ENCODE measurements at places on chromosomes 3 and 15.

DNA sequence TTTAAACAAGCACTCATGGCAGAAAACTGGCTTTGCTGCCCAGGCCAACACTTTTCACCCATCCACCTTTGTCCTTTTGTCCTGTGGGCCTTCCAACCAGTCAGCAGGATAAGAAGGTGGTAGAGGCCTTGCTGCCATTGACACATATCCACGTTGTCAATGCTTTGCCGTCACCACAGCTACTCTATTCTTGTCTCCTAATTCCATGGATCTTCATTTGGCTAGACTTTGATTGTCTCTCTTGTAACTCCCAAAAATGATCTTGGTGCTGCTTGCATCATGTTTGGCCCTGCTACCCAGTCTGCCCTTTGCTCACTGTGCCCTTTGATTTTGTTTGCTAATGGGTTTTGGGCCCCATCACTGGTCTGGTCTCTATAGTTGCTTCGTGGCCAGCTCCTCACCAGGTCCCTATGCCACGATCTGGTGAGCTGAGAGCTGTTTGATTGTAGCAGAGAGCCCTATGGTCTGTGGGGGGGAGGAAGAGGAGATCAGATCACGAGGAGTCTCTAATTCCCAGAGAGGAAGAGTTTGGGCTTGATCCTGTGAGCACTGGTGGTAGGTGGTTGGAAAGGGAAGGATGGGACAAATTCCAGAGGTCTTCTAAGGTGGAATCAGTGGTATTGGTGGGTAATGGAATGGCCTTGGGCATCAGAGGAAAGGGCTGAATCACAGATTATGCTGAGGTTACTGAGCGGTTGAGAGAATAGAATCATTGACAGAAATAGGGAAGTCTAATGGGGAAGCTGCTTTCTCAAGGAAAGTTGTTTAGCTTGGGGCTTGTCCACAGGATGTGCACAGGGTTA is 40.3 kb downstream of the ABHD2 start:
- no peak for DNase-seq

DNA sequence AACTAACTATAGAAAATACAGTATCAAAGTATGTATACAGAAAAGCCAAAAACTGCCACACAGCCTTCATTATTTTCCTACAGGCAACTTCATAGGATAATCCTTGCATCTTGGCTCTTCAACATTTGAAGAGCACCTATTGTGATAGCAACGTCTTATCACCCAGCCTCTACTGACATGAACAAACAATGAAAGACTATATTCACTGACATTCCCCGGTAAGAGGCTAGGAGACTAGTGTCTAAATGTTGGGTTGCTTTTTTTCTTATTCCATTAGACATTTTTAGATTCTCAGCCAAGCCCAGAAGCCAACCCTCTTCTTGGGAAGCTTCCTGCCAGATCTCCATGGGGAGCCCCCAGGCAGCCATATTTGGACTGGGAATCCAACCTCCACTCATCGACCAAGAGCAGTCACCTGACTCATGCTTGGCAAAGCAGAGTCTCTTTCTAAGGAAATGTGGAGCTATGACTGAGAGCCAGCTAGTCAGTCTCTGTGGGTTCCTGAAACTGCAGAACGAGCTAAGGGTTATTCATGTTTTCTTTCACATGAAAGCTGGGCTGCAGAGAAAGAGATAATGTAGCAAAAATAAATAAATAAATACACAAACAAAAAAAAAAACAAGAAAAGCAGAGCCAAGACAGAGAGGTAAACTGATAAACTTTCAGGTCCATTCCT is 227.5 kb downstream of the MAGI1 start:
- DNase-seq, result peak; percentile 93

DNA sequence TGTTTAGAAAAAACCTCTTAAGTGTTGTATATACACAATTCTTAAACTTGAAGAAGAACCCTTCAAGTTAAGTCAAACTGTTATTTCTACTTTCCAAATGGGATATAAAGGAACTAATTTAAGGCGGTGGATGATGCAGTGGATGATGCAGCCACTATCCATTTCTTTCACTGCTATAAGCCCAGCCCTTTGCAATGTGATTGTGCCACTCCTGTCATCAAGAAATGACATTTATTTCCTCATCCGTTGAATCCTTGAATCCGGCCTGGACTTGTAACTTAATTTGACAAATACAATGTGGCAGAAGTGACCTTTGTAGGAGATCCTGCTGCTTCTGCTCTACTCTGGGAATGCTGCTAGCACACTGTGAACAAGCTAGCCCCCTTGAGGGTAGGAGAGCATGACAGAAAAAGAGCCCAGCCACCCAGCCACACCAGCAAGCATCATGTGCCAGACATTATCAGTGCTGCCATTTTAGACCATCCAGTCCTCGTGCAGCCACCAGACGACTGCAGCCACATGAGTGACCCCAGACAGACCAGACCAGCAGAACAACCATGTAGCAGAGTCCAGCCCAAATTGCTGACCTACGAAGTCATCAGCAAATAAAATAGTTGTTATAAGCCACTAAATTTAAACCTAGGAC is 47.4 kb downstream of the UACA start:
- DNase-seq, result no peak

DNA sequence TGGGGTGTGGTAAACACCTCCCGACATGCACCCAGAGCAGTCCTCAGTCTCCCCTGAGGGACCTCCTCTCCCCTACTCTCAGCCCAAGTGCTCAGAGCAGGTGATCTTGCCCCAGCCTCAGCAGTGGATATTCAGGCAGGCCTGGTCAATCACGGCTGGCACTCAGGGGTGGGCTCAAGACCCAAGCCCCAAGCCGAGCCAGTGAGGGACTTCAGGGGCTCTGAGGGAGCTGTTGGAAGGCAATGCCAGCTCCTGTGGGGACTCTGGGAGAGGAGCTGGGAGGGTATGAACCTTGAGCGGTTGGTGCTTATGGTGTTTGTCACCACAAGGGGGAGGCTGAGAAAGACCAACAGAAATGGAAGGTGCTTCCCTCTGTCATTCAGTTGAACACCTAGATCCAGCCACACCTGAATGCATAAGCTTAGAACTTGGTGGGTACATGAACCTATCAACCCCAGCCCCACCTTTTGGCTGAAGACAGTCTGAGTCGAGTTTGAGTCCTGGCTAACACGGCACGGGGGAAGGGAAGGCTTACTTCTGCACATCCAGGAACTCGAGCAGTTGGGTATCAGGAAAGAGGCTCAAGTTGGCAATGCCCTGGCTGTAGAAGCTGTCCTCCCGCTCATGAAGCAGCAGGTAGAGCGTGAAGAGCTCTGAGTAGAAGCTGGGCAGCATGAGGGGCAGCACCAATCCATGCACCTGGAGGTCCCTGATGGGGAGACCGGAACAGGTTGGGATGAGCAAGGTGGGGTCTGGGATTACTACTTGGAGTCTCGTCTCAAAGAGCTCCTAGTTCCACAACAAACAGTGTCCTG is 19.2 kb downstream of the ALS2CL start:
- DNase-seq, result no peak

DNA sequence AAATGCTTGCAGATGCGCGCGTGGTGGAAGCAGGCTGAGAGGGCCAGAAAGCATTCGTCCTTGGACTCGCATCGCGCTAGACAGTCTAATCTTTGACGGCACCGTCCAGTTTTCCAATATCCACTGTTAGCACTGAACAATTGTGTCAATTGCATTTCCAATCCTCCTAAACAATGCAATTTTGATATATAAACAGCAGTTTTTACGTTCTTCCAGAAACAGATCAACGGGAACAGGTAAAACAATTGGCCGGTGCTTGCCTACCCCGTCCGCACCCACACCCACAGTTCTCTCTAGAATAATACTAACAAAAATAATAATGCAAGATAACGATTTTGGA is 17.2 kb downstream of the CPN2 start:
- no peak for DNase-seq

- DNase-seq, result no peak
Observed at GRCh38 chr15:66675446-66675845, 26.6 kb upstream of the SMAD6 start.

DNA sequence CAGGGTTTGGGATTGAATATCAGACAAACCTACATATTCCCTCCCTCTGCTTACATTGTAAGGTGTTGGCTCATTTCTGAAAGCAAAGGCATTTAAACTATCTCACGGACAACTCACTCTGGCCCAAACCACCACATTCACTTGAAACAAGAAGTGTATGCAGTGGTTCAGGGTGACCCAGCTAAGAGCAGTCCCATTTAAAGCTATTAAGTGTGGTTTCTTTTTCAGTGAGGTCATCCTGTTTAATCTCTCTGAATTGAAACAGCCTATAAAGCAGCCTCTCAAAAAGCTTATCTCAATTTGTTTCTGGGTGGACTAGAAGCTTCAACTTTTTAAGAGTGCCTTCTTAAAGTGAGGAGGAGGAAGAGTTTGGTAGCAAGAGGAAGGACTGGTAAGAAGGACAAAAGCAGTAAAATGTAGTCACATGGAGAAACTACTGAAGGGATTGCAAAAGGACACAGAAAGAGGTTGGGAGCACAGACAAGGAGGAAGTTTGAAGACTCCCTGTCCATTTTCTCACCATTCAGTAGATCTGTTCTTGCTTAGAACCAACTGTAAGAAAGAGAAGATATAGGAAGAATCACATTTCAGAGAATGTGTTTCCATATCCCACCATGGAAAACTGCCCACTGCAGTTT is 151.6 kb downstream of the TMCO5A start:
- DNase-seq, result peak; percentile 73

- DNase-seq, result no peak
Observed at GRCh38 chr3:58387650-58388546, 45.7 kb downstream of the PDHB start.

DNA sequence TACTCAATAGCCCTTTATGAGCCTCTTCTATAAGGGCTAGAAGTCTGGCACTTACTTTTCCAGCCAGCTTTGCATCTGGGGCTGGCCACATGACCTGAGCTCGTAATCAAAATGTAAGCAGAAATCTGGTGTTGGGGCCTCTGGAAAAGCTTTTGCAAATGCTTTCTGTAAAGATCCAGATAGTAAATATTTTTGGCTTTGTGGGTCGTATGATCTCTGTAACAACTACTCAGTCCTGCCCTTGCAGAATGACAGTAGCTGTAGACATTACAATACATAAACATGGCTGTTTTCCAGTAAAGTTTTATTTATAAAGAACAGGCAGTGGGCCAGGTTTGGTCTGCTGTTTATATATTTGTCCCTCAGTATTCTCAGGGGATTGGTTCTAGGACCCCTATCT is 46.2 kb upstream of the THRB start:
- DNase-seq, result no peak

DNA sequence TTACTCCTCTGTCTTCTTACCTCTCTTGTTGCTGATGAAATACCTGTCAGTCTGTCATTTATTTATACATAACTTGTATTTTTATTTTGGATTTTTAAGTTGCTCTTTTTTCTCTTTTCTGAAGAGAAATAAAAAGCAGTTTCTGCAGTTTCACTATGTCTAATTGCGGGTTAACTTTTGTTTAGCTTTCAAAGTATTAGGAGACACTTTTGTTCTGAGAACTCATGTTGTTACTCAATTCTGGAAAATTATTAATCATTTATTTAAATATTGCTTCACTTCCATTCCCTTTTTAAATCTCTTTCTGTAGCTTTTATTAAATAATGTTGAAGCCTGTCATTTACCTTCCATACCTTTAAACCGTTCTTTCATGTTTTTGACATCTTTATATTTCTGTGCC is 29.2 kb downstream of the MYLK start:
- no peak for DNase-seq

GRCh38 chr15:57832183-57832582 is 125.7 kb downstream of the POLR2M start:
- DNase-seq, result no peak

DNA sequence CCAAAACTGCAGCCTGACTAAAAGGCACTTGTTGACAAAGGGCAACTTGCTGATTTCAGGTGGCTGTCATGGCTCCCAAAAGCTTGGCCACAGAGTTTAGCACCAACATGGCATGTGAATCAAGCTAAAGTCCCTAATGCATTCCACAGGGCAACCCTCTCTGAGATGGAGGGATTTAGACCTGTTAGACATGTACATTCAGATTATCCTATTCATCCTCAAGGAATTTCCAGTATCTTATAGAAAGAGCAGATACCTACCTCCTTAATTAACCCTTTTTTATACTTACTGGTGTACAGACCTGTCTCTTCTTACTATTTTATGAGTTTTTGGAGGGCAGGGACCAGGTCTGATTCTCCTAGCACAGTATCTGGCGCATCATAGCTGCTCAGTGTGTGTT is 31.3 kb downstream of the ACP3 start:
- no peak for DNase-seq

DNA sequence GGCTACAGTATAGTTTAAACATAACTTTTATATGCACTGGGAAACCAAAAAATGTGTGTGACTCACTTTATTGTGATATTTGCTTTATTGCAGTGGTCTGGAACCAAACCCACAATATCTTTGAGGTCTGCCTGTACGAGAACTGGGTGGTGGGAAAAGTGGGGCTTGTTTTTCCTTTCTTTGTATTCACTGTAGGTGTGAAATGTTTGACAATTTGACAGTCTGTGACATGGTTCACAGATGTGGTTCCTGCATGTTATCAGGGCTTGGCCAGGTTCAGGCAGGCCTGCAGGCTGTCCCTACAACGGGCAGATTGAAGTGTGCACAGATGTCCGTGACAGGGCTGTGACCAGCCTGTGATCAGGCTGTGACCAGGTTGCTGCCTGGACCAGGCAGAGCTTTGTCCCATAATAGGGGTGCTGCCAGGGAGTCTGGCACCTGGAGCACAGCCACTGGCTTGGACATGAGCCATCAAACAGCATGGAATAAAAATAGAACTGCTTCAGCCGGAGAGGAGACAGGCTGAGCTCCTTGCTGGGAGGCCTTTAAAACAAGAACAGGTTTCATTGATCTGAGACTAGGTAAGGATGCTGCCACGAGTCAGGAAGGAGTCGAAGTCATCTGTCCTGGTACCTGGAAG is 61.0 kb downstream of the KLF13 start:
- DNase-seq, result peak; percentile 71

DNA sequence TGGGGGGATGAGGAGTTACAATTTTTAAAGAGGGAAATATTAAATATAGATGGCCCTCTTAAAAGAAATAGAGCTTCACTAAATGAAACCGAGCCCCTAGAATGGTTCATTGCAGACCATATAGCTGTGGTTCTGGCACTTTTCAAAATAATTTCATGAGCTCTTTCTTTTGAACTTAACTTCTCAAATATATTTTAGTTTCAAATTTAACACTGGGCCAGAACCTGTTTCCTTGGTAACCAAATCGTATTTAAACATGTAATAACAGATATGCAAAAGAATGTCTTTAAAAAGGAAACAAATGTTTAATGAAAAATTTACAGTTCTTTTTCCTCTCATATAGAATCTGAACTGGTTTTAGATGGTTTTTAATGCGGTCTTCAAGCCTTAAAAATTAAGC is 20.1 kb downstream of the ZBTB38 start:
- no peak for DNase-seq

- no peak for DNase-seq
Observed at GRCh38 chr15:33074212-33074611, 120.3 kb downstream of the FMN1 start.
